ENCODE measurements at places on chromosomes 4 and X. TPM values are rescaled to one million over a fixed set of nuclear protein-coding genes. Genes with fewer than 3 reads are reported as not detected.

Gene CSAG3
- 0.78 TPM for total RNA-seq

Gene HPGD
- total RNA-seq: 3.1 TPM

Gene PABPC1L2A
- not detected for total RNA-seq

Gene NEIL3
- 13.6 TPM for total RNA-seq

Gene SLITRK4
- not detected for total RNA-seq

DNA sequence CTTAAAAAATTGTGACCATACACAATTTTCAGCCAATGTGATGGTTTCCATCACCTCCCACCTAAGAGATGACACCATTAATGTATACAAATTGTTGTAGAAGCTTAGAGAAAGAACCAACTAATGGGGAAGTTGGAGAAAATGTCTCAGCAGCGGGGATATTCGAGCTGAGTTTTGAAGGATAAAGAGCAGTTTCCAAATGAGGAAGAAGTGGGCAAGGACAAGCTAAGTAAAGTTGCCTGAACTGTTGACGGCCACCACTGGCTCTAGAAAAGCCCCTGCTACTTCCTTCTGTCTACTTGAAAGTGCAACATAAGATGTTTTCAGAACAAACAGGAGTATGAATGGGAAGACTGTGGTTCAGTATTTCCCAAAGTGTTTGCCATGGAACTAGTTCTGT, 92.0 kb downstream of the CHRNA9 start:
- peaks cover 15% of the 10 kb centered on the region for H3K4me1 ChIP-seq
- peaks cover 2% of the 10 kb centered on the region for H3K27me3 ChIP-seq
- no peak for DNase-seq
- no peak overlapping the region for H3K27ac ChIP-seq
- H3K36me3 ChIP-seq: peaks cover 29% of the 10 kb centered on the region
- H3K4me3 ChIP-seq: no peak overlapping the region

DNA sequence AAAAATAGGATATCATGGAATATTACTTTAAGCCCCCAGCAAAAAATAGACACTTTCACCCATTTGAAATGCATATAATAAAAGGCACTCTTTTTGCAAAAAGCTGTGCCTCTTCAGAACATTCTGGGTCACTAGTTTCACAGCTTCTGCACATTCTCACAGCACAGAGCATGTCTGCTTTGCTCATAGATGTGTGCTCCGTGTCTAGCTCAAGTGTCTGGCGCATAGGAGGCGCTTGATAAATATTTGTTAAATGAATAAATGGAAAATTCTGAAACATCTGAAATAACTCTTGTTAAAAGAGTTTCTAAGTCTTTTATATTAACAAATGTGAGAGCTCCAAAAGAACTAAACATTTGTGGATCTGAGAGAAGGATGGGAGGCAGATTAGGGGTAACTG, 275.2 kb downstream of the PTTG2 start:
- no peak overlapping the region for H3K27ac ChIP-seq
- H3K4me1 ChIP-seq: no peaks in the 10 kb centered on the region
- DNase-seq: no peak
- H3K36me3 ChIP-seq: no peaks in the 10 kb centered on the region

GRCh38 chrX:97260679-97261078, 377.0 kb downstream of the RPA4 start:
- no peak overlapping the region for H3K4me3 ChIP-seq
- no peak for DNase-seq
- H3K27me3 ChIP-seq: no peaks in the 10 kb centered on the region
- H3K4me1 ChIP-seq: no peaks in the 10 kb centered on the region

DNA sequence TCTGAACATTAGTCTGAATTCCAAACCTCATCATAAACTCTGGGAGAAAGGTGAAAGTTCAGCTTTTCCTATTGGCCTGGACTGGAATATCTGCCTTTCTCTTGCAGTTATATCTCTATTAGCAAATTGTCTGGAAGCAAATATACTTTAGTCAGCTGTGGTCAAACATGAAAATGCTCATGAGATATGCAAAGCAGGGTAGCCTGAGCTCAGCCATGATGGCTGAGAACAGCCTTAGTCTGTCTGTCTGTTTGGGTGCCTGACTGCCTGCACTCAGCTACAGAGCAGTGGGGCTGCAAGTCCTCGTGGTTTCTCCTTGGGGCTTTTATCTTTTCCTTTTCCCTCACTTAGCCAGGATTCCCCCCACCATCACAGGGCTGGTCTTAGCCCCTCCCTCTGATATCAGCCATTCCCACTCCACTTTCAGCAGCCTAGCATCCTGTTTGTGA, 19.5 kb upstream of the PGRMC2 start:
- H3K27ac ChIP-seq: no peak overlapping the region
- no peaks in the 10 kb centered on the region for H3K36me3 ChIP-seq
- DNase-seq: no peak
- H3K4me3 ChIP-seq: no peak overlapping the region
- H3K27me3 ChIP-seq: no peaks in the 10 kb centered on the region

GRCh38 chr4:51895158-51895557, 52.2 kb downstream of the DCUN1D4 start:
- no peak overlapping the region for H3K27ac ChIP-seq
- no peak overlapping the region for H3K4me3 ChIP-seq
- no peak for DNase-seq

GRCh38 chr4:143773998-143774895, 73.8 kb upstream of the FREM3 start:
- H3K27me3 ChIP-seq: peaks cover 4% of the 10 kb centered on the region
- no peak overlapping the region for H3K27ac ChIP-seq
- H3K36me3 ChIP-seq: no peaks in the 10 kb centered on the region
- H3K4me3 ChIP-seq: no peak overlapping the region
- peak; percentile 21 for DNase-seq

DNA sequence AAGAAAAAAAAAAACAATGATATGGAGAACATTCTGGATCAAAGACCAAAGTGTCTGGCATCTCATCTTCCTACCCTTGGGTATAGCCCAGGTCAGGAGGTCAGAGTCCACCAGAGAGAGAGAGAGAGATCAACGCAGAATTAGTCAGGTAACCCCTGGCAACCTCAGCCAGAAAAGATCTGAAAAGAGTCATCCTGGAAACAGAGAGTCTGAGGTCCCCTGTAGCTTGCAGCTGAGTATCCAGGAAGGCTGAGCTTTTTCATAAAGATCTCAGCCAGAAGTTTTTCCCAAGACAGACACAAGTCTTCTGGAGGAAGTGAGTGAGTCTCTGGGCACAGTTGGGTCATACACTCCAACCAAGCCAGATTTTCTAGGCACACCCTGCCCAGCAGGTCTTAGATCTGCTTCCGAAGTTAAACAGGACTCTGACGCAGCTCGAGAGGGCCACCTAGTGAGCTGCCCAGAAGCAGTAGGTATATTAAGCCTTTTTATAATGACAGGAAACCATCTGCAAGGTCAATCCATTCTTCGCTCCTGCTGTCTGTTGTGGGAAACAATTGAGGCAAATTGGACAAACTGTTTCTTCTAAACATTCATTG, 35.7 kb downstream of the ACE2 start:
- no peak for DNase-seq
- H3K27ac ChIP-seq: no peak overlapping the region
- H3K4me3 ChIP-seq: no peak overlapping the region
- H3K27me3 ChIP-seq: peaks cover 4% of the 10 kb centered on the region
- no peaks in the 10 kb centered on the region for H3K36me3 ChIP-seq
- no peaks in the 10 kb centered on the region for H3K4me1 ChIP-seq

GRCh38 chr4:5019274-5019673, at the start of gene CYTL1:
TSS of gene CYTL1 (minus strand) at chr4:5019458. CDS start at chr4:5019445, 13 bp downstream.
- no peaks in the 10 kb centered on the region for H3K36me3 ChIP-seq
- no peak within 1 kb of the TSS for H3K4me3 ChIP-seq
- H3K27me3 ChIP-seq: peaks cover 17% of the 10 kb centered on the region
- no peak within 1 kb of the TSS for H3K27ac ChIP-seq
- DNase-seq: no peak

GRCh38 chr4:111773858-111774257, 371.4 kb upstream of the FAM241A start:
- no peaks in the 10 kb centered on the region for H3K36me3 ChIP-seq
- H3K27ac ChIP-seq: no peak overlapping the region
- H3K4me1 ChIP-seq: no peaks in the 10 kb centered on the region
- DNase-seq: no peak
- H3K27me3 ChIP-seq: no peaks in the 10 kb centered on the region

Data from activated T-helper 1 cell treated with anti-CD3 and anti-CD28 coated beads, Interleukin-12 subunit alpha, Interleukin-12 subunit beta, Interleukin-2, Interleukin-4 antibody, amounts not matched to agents 30 ng/mL and 10 ng/mL and 1 ng/mL, durations not matched to agents 14 hours and 24 hours and 36 hours (primary cell).